CD4-positive, alpha-beta T cell treated with Interleukin-10 for 1 hour (primary cell): ENCODE measurements at places on chromosomes 6 and 20.

- no peak for DNase-seq
Measured at GRCh38 chr6:115602466-115602865, 458.2 kb downstream of the FRK start.

GRCh38 chr6:138346302-138347195, 31.2 kb upstream of the SMIM28 start:
- DNase-seq: no peak

GRCh38 chr6:148463671-148464070, 121.0 kb downstream of the SASH1 start:
- DNase-seq: no peak

- peak; percentile 50 for DNase-seq
Measured at GRCh38 chr6:87066449-87067333, 28.2 kb downstream of the CGA start.

DNA sequence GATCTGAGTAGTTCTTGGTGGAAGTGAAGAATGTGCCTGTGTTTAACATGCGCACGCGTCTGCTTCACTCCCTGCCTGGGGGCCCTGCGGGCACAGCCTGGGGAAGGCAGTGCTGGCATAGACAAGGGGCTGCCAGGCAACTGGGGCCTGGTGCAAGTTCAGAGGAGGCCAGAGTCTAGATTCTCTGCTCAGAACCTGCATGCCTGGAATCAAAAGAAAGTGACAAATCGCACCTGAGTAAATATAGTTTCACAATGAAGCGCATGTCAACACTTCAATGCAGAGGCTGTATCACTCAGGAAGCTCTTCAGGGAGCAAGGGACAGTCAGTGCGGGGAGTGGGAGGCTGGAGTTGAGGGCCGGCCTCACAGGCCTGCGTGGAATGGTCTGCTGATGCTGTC, 24.2 kb upstream of the PPP1R14C start:
- DNase-seq: no peak

GRCh38 chr20:53839423-53840176, 230.8 kb downstream of the BCAS1 start:
- DNase-seq: peak; percentile 73

DNA sequence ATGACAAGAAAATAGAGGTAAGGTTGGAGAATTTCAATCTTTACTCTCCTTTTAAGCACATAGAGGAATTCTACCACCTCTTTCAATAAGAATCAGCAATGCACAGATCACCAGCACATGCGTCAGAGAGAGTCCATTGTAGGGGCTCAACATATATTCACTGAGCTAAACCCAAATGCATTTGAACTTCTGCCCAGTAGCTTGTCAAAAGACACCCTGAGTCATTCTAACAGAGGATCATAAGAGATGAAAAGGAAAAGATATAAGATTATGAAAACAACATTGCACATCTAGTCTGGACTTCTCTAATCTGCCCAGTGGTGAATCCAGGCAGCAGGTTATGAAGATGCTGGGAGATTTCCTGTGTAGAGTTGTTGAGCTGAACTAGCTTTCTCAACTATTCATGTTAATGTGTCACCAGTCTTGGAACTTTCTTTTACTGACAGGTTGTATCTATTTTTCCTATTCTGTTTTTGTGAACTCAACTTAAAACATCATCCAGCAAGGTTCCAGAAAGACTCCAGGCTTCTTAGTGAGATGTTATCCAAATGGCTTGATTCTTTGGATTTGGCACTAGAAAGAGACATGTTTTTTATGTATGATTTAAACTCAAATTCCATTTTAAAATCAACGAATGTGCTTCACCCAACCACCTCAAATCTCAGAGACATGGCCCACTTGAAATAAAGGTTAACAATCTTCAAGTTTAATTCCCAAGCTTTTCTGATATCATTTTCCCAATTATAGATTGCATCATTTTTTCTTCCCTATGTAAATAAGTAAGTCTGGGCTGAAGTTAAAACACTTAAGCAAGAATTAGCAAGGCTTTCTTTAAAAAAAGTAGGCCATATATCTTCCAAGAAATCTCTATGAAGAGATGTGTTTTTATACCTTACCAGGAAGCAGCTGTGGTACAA, 89.3 kb downstream of the TSHZ2 start:
- no peak for DNase-seq

DNA sequence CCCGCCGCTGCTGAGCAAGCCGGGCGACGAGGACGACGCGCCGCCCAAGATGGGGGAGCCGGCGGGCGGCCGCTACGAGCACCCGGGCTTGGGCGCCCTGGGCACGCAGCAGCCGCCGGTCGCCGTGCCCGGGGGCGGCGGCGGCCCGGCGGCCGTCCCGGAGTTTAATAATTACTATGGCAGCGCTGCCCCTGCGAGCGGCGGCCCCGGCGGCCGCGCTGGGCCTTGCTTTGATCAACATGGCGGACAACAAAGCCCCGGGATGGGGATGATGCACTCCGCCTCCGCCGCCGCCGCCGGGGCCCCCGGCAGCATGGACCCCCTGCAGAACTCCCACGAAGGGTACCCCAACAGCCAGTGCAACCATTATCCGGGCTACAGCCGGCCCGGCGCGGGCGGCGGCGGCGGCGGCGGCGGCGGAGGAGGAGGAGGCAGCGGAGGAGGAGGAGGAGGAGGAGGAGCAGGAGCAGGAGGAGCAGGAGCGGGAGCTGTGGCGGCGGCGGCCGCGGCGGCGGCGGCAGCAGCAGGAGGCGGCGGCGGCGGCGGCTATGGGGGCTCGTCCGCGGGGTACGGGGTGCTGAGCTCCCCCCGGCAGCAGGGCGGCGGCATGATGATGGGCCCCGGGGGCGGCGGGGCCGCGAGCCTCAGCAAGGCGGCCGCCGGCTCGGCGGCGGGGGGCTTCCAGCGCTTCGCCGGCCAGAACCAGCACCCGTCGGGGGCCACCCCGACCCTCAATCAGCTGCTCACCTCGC, 1.5 kb downstream of the ARID1B start:
- peak; percentile 54 for DNase-seq

DNA sequence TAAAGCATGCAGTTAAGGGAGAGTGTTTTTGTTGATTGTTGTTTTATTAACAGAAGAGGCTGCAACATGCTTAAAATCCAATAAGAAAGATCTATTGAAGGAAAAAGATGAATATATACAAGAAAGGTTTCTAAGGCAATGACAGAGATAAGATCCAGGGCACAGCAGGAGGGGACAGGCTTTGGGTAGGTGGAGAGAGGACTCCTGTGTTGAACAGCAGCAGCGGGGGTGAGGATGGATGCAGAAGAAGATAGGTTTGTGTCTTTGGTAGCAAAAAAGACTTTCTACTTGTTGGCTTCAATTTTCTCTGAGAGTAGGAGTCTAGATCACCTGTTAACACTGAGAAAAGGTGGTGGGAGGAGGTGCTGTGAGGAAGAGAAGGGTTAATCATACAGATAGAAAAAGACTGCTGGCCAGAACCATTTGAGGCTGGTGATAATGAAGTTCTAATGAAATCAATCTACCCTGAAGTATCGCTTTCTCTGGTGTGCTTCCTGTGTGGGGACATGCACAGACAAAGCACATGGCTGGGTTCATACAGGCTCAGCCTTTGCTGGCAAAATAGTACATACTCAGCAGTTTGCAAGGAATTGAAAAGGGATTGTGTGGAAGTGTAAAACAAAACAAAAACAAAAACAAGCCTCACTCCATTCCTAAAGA, 17.2 kb upstream of the DST start:
- no peak for DNase-seq
